ENCODE measurements at places on chromosomes 5 and 9.

GRCh38 chr5:76682387-76682786 lies 33.5 kb upstream of the F2R start:
- H3K4me3 ChIP-seq, result no peak overlapping the region
- peak overlapping the region; percentile 71 for H3K27ac ChIP-seq
- no peak for DNase-seq
- H3K27me3 ChIP-seq, result no peaks in the 10 kb centered on the region
- peaks cover 60% of the 10 kb centered on the region for H3K36me3 ChIP-seq

DNA sequence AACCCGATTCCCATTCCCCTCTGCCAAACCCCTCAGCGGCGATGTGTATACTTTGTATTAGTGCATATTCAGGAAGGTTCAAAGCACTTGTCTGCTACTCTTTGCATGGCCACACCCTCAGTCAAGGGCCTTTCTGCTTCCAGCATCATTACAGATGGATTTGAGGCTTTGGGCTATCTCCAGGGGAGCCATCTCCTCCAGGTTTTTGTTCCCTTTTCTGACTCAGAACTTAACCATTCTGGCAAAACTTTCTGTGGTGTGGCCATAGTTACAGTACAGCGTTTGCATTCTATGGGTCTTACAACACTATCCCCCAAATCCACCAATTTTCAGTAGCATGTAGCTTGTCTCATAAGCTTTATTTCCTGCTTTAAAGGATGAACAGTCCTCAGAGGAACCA lies 36.0 kb upstream of the SVEP1 start:
- H3K27ac ChIP-seq, result no peak overlapping the region
- H3K36me3 ChIP-seq, result no peaks in the 10 kb centered on the region
- no peak for DNase-seq
- no peak overlapping the region for H3K4me3 ChIP-seq
- no peaks in the 10 kb centered on the region for H3K27me3 ChIP-seq

DNA sequence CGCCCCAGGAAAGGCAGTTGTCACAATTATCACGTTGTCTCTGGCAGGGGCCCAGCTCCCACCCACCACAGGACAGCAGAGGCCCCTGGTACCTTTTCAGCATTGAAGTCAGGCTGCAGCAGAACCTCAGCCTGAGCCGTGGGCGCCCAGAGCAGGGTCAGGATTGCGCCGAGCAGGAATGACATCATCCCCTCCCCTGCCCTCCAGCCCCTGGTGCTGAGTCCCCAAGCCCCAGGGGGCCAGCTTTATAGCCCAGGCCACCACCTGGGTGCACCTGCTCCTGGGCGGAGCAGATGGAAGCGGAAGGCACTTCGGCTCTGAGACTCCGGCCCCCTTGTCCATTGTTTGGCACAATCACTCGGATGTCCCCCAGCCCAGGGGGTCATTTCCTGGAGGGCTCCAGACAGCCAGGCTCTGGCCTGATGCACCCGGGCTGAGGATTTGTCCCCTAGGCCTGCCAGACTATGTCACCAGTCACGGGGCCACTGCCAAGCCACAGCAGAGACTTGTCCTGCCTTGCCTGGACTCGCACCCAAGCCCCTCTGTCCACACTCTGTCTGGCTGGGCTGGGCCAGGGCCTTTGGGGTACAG lies at the start of gene LCN15:
Gene LCN15, minus strand, starts transcription at position 218 of the 591 bp plus-strand sequence. Its CDS starts 30 bp downstream, at position 188.
- peaks cover 7% of the 10 kb centered on the region for H3K4me1 ChIP-seq
- H3K36me3 ChIP-seq, result no peaks in the 10 kb centered on the region
- no peak within 1 kb of the TSS for H3K27ac ChIP-seq
- peaks cover 8% of the 10 kb centered on the region for H3K27me3 ChIP-seq
- H3K4me3 ChIP-seq, result no peak within 1 kb of the TSS

DNA sequence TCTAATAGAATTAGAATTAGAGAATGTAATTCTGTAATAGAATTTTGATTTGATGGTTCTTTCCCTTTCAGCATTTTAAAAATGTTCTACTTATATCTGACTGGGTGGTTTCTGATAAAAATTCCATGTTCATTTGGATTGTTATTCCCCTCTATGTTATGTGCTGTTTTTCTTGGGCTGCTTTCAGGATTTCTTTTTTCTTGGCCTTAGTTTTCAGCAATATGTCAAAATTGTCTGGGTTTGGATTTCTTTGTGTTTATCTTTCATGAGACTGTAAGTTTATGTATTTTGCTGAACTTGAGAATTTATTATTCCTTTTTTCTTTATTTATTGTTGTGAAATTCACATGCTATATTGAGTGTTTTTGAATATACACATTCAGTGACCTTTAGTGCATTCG lies 189.1 kb downstream of the RANBP17 start:
- H3K27ac ChIP-seq, result no peak overlapping the region
- H3K4me3 ChIP-seq, result no peak overlapping the region
- H3K4me1 ChIP-seq, result no peaks in the 10 kb centered on the region

DNA sequence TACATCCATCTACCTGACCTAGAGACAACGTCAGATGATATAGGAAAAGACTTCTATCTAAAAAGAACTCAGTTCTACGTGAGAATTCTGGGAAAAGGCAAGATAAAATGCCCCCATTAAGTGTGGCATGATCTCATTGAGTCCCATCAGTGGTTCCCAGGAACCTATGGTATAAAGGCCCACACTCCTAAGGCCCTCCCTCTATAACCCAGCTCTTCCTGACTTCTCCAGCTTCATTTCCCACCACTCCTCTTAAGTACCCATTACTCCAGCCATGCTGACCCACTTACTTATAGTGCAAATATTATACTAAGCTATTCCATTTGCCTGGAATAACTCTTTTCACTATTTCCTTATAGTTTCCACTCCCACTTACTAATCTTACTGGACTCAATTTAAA lies 95.4 kb upstream of the NR5A1 start:
- no peak for DNase-seq
- no peaks in the 10 kb centered on the region for H3K36me3 ChIP-seq
- H3K4me1 ChIP-seq, result no peaks in the 10 kb centered on the region
- H3K27me3 ChIP-seq, result peaks cover 26% of the 10 kb centered on the region
- no peak overlapping the region for H3K4me3 ChIP-seq

DNA sequence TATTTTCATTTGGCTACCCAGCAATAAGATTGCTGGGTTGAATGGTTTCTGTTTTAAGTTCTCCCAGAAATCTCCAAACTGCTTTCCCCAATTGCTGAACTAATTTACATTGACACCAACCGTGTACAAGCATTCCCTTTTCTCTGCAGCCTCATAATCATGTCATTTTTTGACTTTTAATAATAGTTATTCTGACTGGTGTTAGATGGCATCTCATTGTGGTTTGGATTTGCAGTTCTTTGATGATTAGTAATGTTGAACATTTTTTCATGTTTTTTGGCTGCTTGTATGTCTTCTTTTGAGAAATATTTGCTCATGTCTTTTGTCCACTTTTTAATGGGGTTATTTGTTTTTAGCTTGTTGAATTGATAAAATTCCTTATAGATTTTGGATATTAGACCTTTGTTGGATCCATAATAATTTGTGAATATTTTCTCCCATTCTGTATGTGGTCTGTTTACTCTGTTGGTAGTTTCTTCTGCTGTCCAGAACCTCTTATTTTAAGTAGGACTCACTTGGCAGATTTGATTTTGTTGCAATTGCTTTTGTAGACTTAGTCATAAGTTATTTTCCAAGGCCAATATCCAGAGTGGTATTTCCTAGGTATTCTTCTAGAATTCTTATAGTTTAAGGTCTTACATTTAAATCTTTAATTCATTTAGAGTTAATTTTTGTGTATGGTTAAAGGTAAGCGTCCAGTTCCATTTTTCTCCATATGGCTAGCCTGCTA lies 793.7 kb downstream of the BRINP1 start:
- H3K4me3 ChIP-seq, result no peak overlapping the region
- no peaks in the 10 kb centered on the region for H3K36me3 ChIP-seq
- no peak for DNase-seq
- H3K27me3 ChIP-seq, result no peaks in the 10 kb centered on the region
- H3K27ac ChIP-seq, result no peak overlapping the region
- H3K4me1 ChIP-seq, result no peaks in the 10 kb centered on the region

DNA sequence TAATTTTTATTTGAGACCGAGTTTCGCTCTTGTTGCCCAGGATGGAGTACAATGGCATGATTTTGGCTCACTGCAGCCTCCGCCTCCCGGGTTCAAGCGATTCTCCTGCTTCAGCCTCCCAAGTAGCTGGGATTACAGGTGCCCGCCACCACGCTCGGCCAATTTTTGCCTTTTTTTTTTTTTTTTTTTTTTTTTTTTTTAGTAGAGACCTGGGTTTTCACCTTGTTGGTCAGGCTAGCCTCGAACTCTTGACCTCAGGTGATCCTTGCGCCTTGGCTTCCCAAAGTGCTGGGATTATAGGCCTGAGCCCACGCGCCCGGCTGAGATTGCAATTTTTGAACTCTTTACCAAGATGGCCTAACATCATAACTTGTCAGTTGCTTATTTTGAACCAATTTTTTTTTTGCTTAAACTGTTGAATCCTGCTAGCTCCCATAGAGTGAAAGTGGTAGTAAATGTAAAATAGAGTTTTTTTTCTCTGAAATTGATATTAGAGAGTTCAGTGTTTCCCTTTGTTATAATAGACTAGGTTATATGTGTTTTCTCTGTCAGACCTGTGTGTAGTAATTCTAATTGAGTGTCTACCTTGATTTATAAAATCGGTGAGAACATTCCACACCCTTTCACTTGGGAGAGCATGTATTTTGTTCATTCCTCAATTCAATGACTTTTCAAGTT lies 3.8 kb downstream of the GPBP1 start:
- peak overlapping the region; percentile 91 for H3K4me3 ChIP-seq
- no peak for DNase-seq
- H3K27me3 ChIP-seq, result no peaks in the 10 kb centered on the region
- H3K36me3 ChIP-seq, result peaks cover 60% of the 10 kb centered on the region
- H3K27ac ChIP-seq, result peak overlapping the region; percentile 94

DNA sequence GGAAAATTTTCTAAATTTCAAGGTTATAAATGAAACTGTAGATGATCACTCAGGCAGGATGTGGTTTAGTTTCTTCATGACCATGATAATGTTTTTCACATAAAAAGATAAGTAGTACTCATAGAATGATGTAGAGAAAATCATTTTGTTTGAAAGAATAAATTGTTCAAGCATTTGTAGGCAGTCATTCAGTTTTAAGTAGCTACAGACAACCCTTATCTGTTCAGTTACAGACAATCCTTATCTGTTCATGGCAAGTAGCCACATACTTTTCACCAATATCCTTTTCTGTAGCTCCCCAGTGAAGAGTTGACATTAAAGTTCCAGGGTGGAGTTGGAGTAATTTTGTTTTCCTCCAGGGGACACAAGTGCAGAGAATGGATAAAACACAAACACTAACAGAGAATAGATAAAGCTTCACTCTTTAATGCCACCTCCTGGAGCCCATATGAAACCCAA lies 278.1 kb upstream of the TNC start:
- no peaks in the 10 kb centered on the region for H3K4me1 ChIP-seq
- peaks cover 27% of the 10 kb centered on the region for H3K27me3 ChIP-seq
- no peak overlapping the region for H3K27ac ChIP-seq
- no peak overlapping the region for H3K4me3 ChIP-seq

DNA sequence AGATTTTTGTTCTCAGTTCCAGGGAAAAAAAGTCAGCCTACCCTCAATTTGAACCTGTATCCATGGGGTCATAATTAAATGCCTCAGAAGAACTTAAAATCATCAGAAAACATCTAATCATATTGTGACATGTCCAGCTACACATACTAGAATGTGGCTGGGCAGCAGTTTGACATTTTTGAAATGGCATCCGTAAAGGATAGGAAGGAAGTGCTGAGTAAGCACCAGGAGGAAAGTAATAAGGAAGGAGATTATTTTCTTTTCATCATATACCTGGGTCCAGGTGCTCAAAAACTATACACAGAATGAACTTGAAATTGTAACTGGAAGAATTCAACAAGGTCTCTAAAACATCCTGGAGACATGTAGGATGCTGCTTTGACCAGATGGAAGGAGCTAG lies 116.9 kb upstream of the RAI14 start:
- H3K4me1 ChIP-seq, result no peaks in the 10 kb centered on the region
- no peak overlapping the region for H3K4me3 ChIP-seq
- DNase-seq, result no peak
- no peak overlapping the region for H3K27ac ChIP-seq

GRCh38 chr9:137311171-137311985 lies 9.3 kb upstream of the NRARP start:
- H3K4me3 ChIP-seq, result no peak overlapping the region
- H3K4me1 ChIP-seq, result no peaks in the 10 kb centered on the region
- no peak overlapping the region for H3K27ac ChIP-seq
- H3K27me3 ChIP-seq, result no peaks in the 10 kb centered on the region
- H3K36me3 ChIP-seq, result no peaks in the 10 kb centered on the region
- DNase-seq, result no peak

- H3K4me3 ChIP-seq, result no peak overlapping the region
- H3K27ac ChIP-seq, result no peak overlapping the region
- H3K36me3 ChIP-seq, result no peaks in the 10 kb centered on the region
- no peaks in the 10 kb centered on the region for H3K4me1 ChIP-seq
- peaks cover 24% of the 10 kb centered on the region for H3K27me3 ChIP-seq
Observed at GRCh38 chr5:178439493-178440180, 150.6 kb downstream of the COL23A1 start.

GRCh38 chr5:58477760-58478376 lies 13.4 kb upstream of the GAPT start:
- no peak for DNase-seq
- peaks cover 13% of the 10 kb centered on the region for H3K27me3 ChIP-seq
- no peak overlapping the region for H3K27ac ChIP-seq
- no peaks in the 10 kb centered on the region for H3K36me3 ChIP-seq

DNA sequence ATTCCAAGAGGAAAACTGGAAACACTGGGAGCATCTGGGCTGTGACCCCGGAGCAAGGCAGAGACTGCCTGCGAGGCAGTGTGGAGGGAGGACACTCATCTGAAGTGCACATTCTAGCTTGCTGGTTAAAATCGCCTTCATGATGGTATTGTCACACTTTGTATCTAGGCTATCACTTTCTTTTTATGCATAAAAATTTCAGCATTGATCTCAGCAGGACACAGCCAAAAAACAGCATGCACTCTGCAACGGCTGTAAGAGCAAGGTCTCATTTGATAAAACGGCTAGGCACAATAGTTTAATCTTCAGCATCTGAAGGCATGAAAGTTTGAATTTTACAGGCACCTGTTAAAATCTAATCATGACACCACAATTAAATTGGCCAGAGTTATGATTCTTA lies 110.8 kb upstream of the IRX1 start:
- no peaks in the 10 kb centered on the region for H3K27me3 ChIP-seq
- H3K4me3 ChIP-seq, result no peak overlapping the region
- no peak overlapping the region for H3K27ac ChIP-seq
- DNase-seq, result no peak
- no peaks in the 10 kb centered on the region for H3K4me1 ChIP-seq

- no peak for DNase-seq
- peaks cover 15% of the 10 kb centered on the region for H3K27me3 ChIP-seq
- no peak overlapping the region for H3K27ac ChIP-seq
- no peaks in the 10 kb centered on the region for H3K4me1 ChIP-seq
- H3K4me3 ChIP-seq, result no peak overlapping the region
Observed at GRCh38 chr5:43236653-43237355, 44.8 kb downstream of the NIM1K start.

DNA sequence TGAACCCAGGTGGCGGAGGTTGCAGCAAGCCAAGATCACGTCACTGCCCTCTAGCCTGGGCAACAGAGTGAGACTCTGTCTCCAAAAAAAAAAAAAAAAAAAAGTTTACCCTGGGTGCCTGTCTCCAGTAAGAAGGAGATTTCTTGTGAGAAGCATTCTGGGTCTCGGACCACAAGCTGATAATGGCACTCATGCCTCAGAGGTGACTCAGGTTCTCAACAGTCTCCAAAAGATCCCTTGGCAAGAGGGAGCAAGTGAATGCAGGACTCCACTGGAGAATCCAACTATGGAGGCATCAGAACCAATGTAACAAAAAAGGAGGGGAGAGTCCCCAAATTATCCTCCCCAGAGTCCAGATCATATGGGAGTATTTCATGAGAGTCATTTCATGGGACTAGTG lies 106.0 kb upstream of the LRRTM2 start:
- peak overlapping the region; percentile 64 for H3K4me3 ChIP-seq
- peaks cover 1% of the 10 kb centered on the region for H3K36me3 ChIP-seq
- no peaks in the 10 kb centered on the region for H3K27me3 ChIP-seq
- DNase-seq, result no peak

GRCh38 chr9:35001803-35002502 lies 12.4 kb downstream of the DNAJB5 start:
- H3K27me3 ChIP-seq, result no peaks in the 10 kb centered on the region
- peaks cover 2% of the 10 kb centered on the region for H3K36me3 ChIP-seq
- H3K27ac ChIP-seq, result peak overlapping the region; percentile 27
